ENCODE measurements at places on chromosomes 5 and 9. TPM values are rescaled to one million over a fixed set of nuclear protein-coding genes. Genes with fewer than 3 reads are reported as not detected.

The RALGPS1 gene
- 3.9 TPM for total RNA-seq

The IL3 gene
- not detected for total RNA-seq

The SPOUT1 gene
- 67.6 TPM for total RNA-seq

The GARNL3 gene
- 7.8 TPM for total RNA-seq

The SH3TC2 gene
- 2.5 TPM for total RNA-seq

The KCNN2 gene
- 0.17 TPM for total RNA-seq

The SPATA31A3 gene
- total RNA-seq, result not detected

GRCh38 chr5:94314460-94315131, 303.8 kb downstream of the KIAA0825 start:
- H3K4me1 ChIP-seq, result no peaks in the 10 kb centered on the region
- no peaks in the 10 kb centered on the region for H3K36me3 ChIP-seq
- H3K27me3 ChIP-seq, result no peaks in the 10 kb centered on the region
- DNase-seq, result no peak

DNA sequence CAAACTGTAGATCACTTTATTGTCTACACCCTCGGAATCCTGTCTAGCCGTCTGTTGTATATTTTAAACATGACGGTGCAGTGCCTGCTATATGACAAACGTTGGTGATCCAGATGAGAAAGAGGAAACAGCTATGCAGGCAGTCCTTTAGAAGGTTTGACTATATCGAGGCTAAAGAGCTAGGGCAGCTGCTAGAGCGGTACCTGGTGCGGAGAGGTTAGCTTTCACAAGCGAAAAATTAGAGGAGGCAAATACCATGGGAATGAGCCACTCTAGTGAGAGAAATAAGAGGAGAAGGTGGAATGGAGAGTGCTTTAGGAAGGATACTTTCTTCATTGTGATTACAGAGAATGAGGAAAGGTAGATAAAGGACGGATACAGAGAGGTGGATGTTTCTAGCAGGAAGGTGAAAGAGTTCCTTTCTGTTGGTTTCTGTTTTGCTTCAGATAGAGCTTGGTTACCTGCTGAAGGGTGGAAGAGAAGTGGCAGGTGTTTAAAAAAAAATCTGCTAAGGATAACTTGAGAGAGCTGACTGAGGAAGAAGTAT, 959 bp upstream of the FBXL17 start:
- peaks cover 8% of the 10 kb centered on the region for H3K4me1 ChIP-seq
- H3K4me3 ChIP-seq, result peak overlapping the region; percentile 90
- H3K27ac ChIP-seq, result no peak overlapping the region
- DNase-seq, result no peak
- H3K36me3 ChIP-seq, result no peaks in the 10 kb centered on the region

DNA sequence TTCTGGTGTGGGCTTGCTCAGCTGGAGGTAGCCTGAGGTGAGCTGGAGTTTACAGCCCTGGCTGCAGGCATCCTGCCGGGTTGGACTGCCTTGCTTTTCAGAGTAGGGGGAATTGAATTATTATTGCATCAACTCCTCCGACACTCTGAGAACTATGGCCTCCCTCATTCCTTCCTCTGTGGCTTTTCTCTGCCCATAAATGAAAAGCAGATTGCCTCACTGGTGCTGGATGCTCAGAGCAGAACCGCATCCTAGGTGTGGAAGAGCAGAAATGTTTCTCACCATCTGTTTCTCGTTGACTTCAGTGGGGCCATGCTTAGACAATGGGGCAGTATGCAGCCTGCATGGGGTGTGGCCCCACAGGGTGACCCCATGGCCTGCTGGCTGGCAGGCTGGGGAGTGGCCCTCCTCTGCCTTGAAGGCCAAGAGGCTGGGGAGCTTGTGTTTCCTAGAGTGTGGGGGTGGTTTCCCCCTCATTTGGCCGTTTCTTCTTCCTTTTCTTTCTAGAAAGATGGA, 27.3 kb upstream of the TGFBI start:
- no peaks in the 10 kb centered on the region for H3K36me3 ChIP-seq
- no peak for DNase-seq
- H3K4me3 ChIP-seq, result no peak overlapping the region
- no peaks in the 10 kb centered on the region for H3K27me3 ChIP-seq

DNA sequence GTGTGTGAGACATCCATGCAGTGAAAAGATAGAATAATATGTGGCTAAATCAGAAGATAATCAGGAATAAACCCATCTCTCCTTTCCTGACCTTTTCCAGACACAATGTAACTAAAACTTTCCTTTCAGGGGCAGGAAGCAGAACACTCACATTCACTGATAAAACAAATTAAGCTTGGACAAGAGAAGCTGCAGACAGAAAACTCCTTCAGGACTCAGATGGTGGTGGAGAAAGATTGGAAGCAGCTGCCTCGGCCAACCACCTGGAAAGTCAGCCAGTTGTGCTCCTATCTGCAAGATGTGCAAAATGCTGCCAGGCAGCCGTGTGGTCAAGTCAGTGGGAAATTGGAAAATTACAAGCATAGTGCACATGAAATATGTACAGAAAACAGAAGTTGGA, 26.9 kb downstream of the RASEF start:
- H3K27me3 ChIP-seq, result peaks cover 27% of the 10 kb centered on the region
- no peak overlapping the region for H3K4me3 ChIP-seq
- H3K27ac ChIP-seq, result no peak overlapping the region
- no peaks in the 10 kb centered on the region for H3K4me1 ChIP-seq

GRCh38 chr5:58501778-58502417, 10.7 kb downstream of the GAPT start:
- H3K4me3 ChIP-seq, result no peak overlapping the region
- H3K4me1 ChIP-seq, result no peaks in the 10 kb centered on the region
- H3K27me3 ChIP-seq, result no peaks in the 10 kb centered on the region
- DNase-seq, result no peak
- H3K27ac ChIP-seq, result no peak overlapping the region

GRCh38 chr5:125559296-125559695, 812.9 kb upstream of the ZNF608 start:
- no peaks in the 10 kb centered on the region for H3K36me3 ChIP-seq
- H3K4me3 ChIP-seq, result no peak overlapping the region
- H3K4me1 ChIP-seq, result no peaks in the 10 kb centered on the region
- H3K27ac ChIP-seq, result no peak overlapping the region
- no peak for DNase-seq
- peaks cover 2% of the 10 kb centered on the region for H3K27me3 ChIP-seq
